ENCODE measurements at places on chromosomes 5 and 9.

GRCh38 chr5:151215546-151215880, 8.4 kb downstream of the CCDC69 start:
- DNase-seq = no peak

- no peak for DNase-seq
Measured at GRCh38 chr5:131883984-131884383, 61.5 kb downstream of the MEIKIN start.

DNA sequence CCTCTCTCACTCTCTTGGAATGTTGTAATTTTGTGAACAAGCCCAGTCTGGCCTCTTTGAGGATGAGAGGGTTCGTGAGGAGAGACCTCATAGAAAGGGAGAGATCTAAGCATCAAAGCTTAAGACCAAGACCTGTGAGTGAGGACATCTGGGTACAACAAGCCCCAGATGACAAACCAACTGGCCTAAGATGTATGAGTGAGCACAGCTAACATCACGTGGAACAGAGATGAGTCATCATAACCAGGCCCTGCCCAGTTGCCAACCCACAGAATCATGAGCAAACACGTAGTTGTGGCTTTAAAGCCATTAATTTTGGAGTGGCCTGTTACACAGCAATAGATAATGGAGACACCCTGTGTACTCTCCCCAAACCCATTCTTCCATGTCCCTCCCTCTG, 439.1 kb upstream of the KIF2A start:
- DNase-seq = no peak

DNA sequence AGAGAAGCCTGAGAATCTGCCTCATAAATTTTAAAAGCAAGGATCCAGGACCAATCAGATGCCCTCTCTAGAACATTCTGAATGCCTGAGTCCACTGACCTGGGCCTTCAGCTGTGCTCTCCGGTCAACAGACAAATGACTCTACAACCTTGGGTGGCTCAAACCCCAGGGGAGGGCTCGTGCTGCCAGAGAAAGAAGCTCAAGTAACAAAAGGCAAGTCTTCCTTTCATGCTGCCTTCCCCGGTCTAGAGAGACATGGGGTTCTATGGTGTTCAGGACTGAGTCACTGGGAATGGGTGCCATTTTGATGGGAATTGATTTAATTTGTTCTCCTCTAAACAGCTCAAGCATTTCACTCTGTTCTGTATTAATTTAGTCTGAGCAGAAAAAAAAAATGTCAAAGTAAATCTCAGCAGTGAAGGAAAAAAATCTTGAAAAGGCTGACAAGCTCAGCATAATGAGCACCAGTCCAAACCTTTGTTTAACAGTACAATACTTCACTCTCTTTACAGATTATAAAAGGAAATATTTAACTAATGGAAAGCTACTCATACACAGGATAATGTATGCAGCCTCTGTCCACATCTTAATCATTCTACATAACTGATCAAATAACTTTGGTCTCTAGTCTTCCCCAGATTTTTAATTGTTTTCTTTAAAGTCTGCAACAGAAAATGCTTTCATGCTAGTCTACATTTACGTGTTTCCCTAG, 191.0 kb downstream of the GLIS3 start:
- DNase-seq = no peak

DNA sequence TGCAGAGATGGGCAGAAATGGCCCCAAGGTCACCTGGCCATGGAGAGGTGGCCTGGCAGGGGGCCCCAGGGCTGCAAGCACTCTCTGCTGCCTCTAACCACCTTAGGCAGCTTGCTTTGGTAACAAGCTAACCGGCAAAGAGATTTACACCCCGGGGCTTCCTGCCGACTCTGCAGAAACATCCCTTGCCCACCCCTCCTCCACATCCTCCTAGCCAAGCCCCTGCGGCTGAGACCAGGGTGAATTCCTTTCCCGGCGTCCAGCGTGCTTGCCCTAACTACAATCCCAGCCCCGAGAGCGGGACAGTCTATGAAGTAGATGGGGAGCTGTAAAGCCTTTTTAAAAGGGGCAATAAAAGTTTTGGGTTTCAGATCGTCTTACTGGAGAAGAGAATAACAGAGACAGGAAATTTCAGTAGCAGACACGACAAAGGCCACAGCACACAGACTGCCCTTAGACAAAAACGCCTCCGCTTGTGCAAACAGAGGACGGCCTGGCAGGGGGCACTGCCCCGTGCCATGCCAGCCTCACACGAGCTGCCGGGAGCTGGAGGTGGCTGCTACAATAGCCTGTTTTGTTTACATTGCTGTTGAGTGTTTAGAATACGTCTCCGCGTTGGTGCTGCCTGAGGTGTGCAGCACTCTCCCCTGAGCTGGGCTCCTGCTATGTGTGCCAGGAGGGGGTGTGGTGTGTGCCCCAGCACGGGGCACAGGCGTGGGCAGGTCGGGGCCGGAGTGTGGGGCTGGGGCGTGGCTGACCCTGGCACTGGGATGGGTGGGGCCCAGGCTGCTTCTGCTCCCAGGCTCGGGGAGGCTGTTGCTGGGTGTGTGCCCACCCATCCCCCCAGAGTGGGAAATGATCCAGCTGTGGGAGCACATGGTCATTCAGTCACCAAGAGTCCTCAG, 15.3 kb downstream of the MYMK start:
- peak; percentile 13 for DNase-seq

DNA sequence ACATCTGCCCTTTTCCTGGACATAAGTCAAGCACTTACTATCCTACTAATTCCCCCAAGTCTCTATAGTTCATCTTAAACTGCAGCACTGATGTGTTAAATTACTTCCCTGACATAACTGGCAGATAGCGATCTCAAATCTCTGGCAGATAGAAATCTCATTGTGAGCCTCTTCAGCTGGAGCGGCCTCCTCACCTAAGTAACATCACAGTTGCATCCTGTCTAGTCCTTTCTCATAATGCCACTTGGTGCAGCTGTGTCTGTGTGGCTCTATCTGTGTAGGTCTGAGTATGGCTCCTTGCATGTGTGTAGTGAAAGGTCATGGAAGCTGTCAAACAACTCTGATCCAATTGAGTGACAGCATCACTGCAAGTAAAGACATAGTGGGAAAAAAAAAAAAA, 53.6 kb upstream of the FST start:
- DNase-seq = no peak

GRCh38 chr5:66469684-66470083, 126.5 kb upstream of the MAST4 start:
- DNase-seq = no peak

DNA sequence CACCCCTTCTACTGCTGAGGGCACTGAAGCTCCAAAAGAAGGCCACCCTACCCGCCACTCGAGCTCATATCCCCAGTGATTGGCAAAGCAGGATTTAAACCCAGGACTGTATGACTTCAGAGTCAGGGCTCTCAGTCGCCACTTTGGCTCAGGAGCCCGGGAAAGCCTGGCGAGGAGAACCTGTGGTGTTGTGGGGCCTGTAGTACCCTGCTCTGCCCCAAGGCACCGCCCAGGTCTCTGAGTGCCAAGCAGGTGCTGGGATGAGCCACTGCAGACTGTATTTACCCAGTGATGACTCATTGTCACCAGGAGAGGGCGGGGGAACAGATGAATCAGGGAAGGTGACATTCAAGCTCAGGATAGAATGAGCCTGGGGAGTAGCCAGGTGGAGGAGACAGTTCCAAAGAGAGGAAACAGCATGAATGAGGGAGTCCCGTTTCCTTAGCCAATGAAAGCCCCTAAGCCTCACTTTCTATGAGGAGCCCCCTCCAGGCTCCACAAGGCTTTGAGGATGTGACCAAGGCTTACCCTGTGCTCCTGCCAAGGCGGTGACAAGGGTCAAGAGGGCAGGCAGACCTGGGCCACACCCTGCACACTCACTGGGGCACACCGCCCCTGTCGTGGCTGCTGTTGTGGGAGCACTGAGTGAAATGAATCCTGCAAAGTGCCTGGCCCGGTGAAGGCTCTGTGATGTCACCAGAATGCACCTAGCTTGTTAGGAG, 17.8 kb upstream of the DPM2 start:
- no peak for DNase-seq
